Pancreas (tissue), 10 donors: ENCODE measurements at places on chromosomes 12 and 14.

GRCh38 chr12:28620281-28620680 lies 430.0 kb downstream of the CCDC91 start:
- H3K4me1 ChIP-seq, result no peaks in the 10 kb centered on the region
- H3K27ac ChIP-seq, result no peak overlapping the region
- no peak overlapping the region for H3K4me3 ChIP-seq
- DNase-seq, result no peak

DNA sequence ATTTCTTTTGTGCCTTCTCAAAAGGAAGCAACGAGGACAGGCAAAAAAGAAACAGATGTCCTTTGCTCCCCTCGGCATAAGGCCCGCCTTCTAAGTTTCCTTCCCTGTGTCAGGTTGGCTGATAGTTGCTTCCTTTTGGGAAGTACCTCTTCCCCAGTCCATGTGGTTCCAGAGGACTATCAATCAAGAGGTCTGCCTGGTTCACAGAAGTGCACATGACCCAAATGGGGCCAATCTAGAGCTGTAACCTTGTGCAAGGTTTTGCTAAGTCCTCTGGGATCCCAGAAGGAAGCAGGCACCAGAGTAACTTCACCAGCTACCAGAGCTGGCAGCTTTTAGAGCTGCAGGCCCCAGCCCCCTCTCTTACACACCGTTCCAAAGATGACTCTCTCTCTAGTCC lies 42.6 kb downstream of the TMEM63C start:
- no peak for DNase-seq
- H3K27me3 ChIP-seq, result no peaks in the 10 kb centered on the region
- H3K27ac ChIP-seq, result no peak overlapping the region
- H3K4me3 ChIP-seq, result no peak overlapping the region

DNA sequence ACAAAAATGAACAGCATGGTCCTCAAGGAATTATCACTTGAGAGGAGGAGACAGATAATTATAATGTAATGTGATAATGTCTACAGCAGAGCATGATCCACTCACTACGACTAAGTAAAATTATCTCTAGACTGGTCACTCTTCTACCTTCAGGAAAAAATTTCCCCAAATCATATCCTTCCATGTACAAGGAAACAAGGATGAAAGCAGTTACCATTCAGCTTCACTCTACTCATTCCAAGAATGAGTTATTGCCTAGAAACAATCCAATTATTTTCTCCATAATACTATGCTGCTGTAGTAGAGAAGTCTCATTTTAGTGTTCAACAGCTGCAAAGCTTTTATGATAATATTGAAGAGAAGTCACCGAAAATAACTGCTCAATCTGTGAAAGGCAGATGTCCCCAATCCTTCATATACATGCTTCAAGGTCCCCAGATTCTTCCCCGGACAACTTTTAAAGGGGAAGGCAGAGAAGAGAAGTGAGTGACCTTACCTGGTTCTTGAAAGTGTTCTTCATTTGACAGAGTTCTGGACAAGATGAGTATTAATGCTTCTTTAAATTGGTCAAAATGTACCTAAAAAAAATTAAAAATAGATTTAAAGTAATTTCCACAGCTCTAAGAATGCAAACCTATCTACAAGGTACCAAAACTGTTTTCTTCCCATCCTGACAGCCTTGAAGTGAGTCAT lies 24.6 kb downstream of the NIN start:
- H3K27me3 ChIP-seq, result no peaks in the 10 kb centered on the region
- no peak for DNase-seq
- no peak overlapping the region for H3K27ac ChIP-seq
- no peaks in the 10 kb centered on the region for H3K36me3 ChIP-seq

- DNase-seq, result no peak
- H3K4me1 ChIP-seq, result no peaks in the 10 kb centered on the region
- no peak overlapping the region for H3K27ac ChIP-seq
- H3K36me3 ChIP-seq, result no peaks in the 10 kb centered on the region
- H3K27me3 ChIP-seq, result no peaks in the 10 kb centered on the region
These were observed 534.7 kb downstream of the RPS29 start for GRCh38 chr14:49051328-49052060.

GRCh38 chr12:76189851-76190250 lies 105.4 kb upstream of the NAP1L1 start:
- no peaks in the 10 kb centered on the region for H3K27me3 ChIP-seq
- H3K27ac ChIP-seq, result no peak overlapping the region
- no peak overlapping the region for H3K4me3 ChIP-seq
- H3K36me3 ChIP-seq, result no peaks in the 10 kb centered on the region
- DNase-seq, result no peak
- H3K4me1 ChIP-seq, result no peaks in the 10 kb centered on the region

- no peaks in the 10 kb centered on the region for H3K4me1 ChIP-seq
- DNase-seq, result no peak
- no peaks in the 10 kb centered on the region for H3K27me3 ChIP-seq
- no peaks in the 10 kb centered on the region for H3K36me3 ChIP-seq
- H3K27ac ChIP-seq, result no peak overlapping the region
- H3K4me3 ChIP-seq, result no peak overlapping the region
These were observed 886.2 kb downstream of the TRHDE start for GRCh38 chr12:73158341-73158740.

DNA sequence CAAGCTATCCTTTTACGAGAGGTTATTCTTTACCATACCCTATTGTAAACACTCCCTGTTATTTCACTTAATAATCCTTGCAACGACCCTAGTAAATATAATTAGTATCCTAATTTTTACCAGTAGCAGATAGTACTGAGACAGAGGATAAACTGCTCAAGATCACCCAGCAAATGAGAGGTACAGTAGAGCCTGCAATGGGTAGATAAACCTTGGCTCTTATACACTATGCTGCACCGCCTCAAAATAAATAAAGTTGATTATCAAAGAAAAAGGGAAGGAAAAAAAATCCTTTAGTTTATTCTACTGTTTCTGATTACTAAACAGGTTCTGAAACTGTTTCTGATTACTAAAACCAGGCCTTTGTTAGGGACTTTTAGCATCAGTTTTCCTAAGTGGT lies 22.5 kb downstream of the YBX3 start:
- no peak for DNase-seq
- H3K4me3 ChIP-seq, result no peak overlapping the region
- no peaks in the 10 kb centered on the region for H3K27me3 ChIP-seq
- H3K36me3 ChIP-seq, result peaks cover 67% of the 10 kb centered on the region
- H3K4me1 ChIP-seq, result no peaks in the 10 kb centered on the region

- no peaks in the 10 kb centered on the region for H3K27me3 ChIP-seq
- no peaks in the 10 kb centered on the region for H3K36me3 ChIP-seq
- no peak overlapping the region for H3K27ac ChIP-seq
- no peaks in the 10 kb centered on the region for H3K4me1 ChIP-seq
These were observed 57.7 kb upstream of the LDHB start for GRCh38 chr12:21715386-21715785.

- H3K27ac ChIP-seq, result no peak overlapping the region
- peaks cover 12% of the 10 kb centered on the region for H3K4me1 ChIP-seq
- no peak for DNase-seq
- no peak overlapping the region for H3K4me3 ChIP-seq
- no peaks in the 10 kb centered on the region for H3K36me3 ChIP-seq
These were observed 16.1 kb upstream of the MFAP5 start for GRCh38 chr12:8678661-8679111.

DNA sequence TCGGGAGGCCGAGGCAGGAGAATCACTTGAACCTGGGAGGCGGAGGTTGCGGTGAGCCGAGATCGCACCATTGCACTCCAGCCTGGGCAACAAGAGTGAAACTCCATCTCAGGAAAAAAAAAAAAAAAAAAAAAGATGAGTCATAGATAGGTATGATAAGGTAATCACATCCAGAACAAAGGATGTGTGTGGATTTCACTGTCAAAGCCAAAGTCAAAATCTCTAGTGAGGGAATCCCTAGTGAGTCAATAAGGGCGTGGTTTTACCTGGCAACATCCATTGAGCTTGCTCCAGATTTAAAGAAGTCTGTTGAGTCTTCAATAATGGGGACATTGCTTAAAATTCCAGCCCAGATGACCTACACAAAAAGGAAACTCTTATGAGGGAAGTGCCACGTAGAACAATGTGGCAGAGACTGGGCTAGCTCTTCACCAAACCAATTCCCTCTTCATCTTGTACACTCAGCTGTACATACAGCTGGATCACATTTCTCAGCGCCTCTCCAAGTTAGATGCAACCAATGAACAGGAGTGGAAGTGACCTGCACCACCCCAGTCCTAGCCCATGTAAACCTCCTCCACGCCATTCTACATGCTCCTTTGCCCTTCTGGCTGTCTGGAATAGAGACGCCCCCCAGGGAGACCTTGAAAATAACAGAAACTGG lies 23.4 kb downstream of the ALDH1L2 start:
- H3K4me1 ChIP-seq, result no peaks in the 10 kb centered on the region
- DNase-seq, result no peak
- H3K4me3 ChIP-seq, result no peak overlapping the region
- H3K27ac ChIP-seq, result no peak overlapping the region
- peaks cover 6% of the 10 kb centered on the region for H3K36me3 ChIP-seq

- no peaks in the 10 kb centered on the region for H3K4me1 ChIP-seq
- H3K27ac ChIP-seq, result no peak overlapping the region
- no peak for DNase-seq
- H3K27me3 ChIP-seq, result no peaks in the 10 kb centered on the region
- H3K36me3 ChIP-seq, result no peaks in the 10 kb centered on the region
- H3K4me3 ChIP-seq, result no peak overlapping the region
These were observed 32.9 kb upstream of the ZNF740 start for GRCh38 chr12:53147653-53148052.

GRCh38 chr14:39315859-39316444 lies 82.2 kb downstream of the MIA2 start:
- DNase-seq, result no peak
- H3K4me3 ChIP-seq, result no peak overlapping the region
- H3K27me3 ChIP-seq, result no peaks in the 10 kb centered on the region
- peaks cover 9% of the 10 kb centered on the region for H3K36me3 ChIP-seq
- no peaks in the 10 kb centered on the region for H3K4me1 ChIP-seq
- H3K27ac ChIP-seq, result no peak overlapping the region

- H3K4me3 ChIP-seq, result no peak overlapping the region
- no peak for DNase-seq
- no peaks in the 10 kb centered on the region for H3K4me1 ChIP-seq
- no peaks in the 10 kb centered on the region for H3K36me3 ChIP-seq
These were observed 28.7 kb downstream of the AICDA start for GRCh38 chr12:8584004-8584403.

- no peak for DNase-seq
- H3K4me3 ChIP-seq, result peak overlapping the region; percentile 28
- no peak overlapping the region for H3K27ac ChIP-seq
- no peaks in the 10 kb centered on the region for H3K36me3 ChIP-seq
These were observed 594 bp downstream of the ARHGDIB start for GRCh38 chr12:14960548-14961465.

DNA sequence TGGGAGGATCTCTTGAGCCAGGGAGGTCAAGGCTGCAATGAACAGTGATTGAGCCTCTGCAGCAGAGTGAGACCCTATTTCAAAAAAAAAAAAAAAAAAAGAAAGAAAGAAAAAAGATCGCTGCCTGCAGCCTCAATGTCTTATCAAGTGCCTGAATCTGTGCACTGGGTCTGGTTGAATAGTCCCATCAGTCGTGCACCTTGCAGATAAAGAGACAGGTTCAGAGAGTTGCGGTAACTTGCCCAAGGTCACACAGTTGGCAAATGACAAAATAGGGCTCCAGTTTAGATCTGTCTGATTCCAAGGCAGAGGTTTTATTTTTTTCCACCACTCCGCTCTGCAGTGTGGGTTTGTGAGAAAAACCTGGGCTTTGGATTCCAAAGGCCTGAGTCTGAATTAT lies 649 bp upstream of the PLA2G1B start:
- H3K36me3 ChIP-seq, result no peaks in the 10 kb centered on the region
- DNase-seq, result no peak
- H3K4me3 ChIP-seq, result no peak overlapping the region
- no peaks in the 10 kb centered on the region for H3K27me3 ChIP-seq
- H3K27ac ChIP-seq, result peak overlapping the region; percentile 92
- peaks cover 7% of the 10 kb centered on the region for H3K4me1 ChIP-seq

DNA sequence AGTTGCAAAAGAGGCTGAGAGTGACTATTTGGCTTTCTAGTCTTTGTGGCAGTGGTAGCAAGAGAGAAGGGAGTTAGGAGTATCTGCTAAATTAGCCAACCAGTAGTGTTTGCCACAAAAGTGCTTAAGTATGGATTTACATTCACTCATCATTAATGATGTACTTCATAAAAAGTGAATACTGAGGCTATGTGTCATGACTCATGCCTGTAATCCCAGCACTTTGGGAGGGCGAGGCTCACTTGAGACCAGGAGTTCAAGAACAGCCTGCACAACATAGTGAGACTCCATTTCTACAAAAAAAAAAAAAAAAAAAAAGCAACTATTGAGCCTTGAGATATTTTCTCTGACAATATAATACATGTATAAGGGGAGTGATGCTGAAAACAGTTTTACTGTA lies 36.8 kb downstream of the CCDC177 start:
- H3K36me3 ChIP-seq, result no peaks in the 10 kb centered on the region
- no peak for DNase-seq
- no peaks in the 10 kb centered on the region for H3K27me3 ChIP-seq
- H3K4me1 ChIP-seq, result no peaks in the 10 kb centered on the region
- no peak overlapping the region for H3K4me3 ChIP-seq

- H3K36me3 ChIP-seq, result no peaks in the 10 kb centered on the region
- peaks cover 3% of the 10 kb centered on the region for H3K4me1 ChIP-seq
- DNase-seq, result no peak
- H3K4me3 ChIP-seq, result no peak overlapping the region
These were observed 194.6 kb downstream of the PAX9 start for GRCh38 chr14:36856095-36856878.

DNA sequence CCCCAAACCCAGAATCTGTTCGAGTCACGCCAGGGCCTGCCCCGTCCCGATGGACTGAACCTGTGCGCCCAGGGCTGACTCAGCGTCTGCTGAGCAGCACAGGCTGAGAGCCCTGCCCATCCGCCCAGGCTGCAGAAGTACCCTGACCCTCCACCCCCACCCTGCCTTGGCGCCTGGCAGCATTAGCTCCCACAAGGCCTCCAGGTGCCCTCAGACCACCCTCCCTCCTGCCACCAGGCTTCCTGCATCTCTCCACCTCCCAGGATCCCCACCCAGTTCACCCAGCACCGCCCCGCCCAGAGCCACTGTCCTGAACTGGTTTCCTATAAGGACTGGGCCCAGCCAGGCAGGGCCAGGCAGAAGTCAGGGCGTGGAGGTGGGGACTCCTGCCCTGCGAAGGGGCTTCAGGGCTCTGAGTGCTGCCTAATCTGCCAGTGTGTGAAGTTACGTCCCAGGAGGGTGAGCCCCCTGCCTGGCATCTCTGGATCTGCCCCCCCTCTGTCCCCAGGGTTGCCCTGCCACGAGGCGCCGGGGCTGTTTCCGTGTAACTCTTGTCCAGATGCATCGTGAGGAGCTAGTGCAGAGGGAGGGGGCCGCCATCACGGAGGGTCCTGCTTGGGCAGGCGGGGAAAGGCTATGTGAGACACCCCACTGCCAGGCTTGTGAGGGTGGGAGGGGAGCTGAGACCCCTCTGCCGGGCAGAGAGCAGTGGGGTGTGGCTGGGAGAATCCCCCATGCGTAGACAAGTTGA lies 9.1 kb downstream of the ADSS1 start:
- H3K27me3 ChIP-seq, result no peaks in the 10 kb centered on the region
- H3K4me1 ChIP-seq, result no peaks in the 10 kb centered on the region
